ENCODE measurements at places on chromosomes 2 and 18.

- DNase-seq = no peak
Observed at GRCh38 chr2:169891593-169892298, 64.5 kb downstream of the UBR3 start.

DNA sequence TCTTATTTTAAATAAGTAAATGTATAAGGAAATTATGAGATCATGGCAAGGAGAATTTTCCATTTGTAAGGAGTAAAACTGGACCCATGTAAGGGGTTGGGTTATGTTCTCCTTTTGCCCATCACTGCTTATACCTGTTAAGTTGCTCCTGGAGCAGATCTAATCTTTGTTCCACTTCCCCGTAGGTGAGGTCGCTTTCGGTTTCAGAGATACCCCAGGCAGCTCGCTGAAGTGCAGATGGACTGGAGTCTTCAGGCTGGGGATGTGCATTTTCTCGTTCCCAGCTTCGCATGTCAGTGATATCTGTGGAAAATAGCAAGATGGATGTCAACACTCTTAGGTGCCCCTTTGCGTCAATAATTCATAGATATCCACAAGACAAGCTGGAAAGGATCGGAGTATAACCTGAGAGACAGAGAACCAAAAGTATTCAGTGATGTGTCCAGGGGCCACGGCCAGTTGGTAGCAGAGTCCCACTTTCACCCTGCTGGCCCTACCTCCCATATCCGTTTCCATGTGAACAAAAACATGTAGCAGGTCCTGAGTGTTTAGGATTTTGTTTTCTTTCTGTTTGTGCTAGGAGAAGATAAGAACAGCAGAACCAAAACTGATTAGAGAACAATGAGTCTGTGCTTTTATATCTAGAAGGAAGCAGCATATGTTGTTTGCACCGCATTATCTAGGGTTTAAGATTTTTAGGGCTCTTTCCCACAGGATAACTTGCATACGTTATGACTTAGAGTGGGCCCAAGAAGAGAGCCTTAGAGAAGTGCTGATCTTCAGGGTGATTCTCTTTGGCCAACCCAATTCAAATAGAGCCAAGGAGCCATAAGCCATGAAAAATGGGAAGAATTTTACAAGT is 36.0 kb downstream of the GCA start:
- DNase-seq = no peak

DNA sequence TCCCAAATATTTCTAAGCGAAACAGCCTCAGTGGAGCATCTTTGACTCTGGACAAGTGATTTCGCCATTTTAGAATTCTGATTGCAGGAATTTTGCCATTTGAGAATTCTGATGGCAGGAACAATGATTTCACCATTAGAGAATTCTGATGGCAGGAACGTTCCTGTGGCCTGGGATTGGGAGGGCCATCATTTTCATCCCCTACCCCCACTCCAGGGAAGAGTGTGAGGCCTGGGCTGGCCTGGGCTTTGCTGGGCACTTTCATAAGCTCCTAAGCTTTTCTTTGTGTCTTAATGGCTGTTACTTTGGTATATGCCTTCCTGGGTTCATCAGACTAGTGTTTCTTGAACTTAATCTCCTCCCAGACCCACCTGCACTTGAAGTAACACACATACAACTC is 129.3 kb upstream of the EPAS1 start:
- no peak for DNase-seq

DNA sequence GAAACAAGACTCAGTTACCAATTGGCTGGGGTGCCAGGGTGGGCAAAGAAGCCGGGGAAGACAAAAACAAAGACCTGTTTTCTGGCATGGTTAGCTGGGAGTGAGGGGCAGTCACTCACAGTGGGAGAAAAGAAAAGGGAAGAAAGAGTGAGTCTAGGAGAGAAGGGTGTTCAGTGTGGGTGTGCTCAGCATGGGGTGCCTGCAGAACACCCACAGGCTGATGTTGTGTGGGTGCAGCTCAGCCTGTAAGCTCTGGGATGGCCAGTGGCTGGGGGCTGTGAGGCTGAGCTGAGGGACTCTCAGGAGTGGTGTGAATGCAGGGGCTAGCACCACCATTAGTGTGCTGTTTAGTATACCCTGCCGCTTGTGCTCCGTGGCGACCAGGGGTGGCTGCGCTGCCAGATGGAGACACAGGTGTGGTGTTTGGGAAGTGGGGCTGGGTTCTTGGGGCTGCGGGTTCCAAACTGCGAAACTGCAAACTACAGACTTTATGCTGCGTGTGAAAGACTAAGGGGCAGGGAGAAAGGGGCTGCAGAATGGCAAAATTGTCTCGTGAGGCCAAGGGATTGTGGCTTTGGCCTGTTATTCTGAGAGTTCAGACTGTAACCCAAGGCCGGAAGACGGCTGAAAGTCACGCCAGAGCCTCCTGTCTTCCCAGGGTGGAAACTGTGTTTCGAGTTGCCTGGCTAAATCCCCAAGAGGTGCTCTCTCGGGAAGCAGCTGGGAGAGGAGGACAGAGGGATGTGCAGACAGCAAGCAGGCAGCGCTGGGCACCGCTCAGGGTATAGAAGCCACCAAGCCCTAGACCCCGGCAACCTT is 156.3 kb downstream of the TTC32 start:
- no peak for DNase-seq

DNA sequence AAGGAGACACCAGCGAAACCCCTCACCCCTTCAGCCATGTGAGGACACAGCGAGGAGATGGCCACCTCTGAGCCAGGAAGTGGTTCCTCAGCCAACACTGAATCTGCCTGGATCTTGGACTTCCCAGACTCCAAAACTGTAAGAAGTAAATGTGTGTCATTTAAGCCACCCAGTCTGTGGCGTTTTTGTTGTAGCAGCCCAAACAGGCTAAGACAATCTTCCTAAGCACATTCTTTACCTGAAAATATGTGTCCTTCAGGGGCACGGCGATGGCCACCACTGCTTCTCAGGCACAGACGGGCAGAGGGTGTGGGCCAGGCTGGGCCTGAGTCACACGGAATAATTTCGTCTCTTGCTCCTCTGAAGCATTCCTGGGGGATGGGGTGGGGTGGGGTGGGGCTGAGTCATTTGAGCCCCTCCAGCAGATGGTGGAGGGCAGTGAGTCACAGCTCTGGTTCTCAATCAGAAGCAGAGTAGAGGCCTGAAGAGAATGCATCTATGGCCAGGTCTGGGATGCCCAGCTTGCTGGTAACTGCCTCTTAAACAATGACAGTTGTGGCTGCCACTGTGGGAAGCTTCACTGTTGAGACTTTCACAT is 142.4 kb downstream of the CAPN13 start:
- no peak for DNase-seq

DNA sequence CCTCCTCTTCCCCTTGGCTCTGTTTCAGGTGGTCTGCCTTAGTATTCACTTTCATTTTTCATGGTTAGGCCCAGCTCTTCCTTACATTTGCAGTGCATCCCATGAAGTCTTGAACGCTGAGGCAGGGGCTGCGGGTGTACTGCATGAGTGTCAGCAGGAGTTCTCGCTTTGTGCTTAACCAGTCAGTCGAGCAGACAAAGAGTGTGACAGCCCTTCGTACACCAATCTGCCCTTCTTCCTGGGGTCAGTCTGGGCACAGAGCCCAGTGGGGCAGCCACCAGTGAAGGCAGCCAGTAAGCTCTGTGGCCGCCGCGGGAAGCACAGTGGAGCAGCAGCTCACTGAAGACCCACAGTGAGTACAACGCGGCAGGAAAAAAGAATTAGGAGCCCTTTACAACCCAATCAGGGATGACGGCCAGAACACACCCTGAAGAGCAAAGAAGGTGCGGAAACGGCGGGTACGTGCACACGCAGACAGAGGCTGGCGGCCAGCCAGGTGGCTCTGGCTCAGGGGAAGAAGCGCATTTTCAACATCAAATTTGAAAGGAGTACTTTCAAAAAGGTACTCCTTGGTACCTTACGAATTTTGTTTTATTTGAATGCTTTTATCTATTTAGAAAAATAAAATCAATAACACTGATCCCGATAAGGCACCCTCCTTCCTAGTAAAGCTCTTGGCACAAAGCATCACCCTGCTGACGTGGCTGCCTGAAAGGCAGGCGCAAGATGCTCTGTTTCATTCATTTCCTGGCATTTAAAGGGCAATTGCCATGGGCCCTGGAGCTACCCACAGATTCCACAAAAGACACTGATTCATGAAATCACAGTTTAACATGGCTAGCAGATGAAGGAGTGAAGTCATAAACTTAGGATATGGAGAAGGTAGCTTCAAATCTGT is 47.0 kb upstream of the SEMA4C start:
- no peak for DNase-seq

DNA sequence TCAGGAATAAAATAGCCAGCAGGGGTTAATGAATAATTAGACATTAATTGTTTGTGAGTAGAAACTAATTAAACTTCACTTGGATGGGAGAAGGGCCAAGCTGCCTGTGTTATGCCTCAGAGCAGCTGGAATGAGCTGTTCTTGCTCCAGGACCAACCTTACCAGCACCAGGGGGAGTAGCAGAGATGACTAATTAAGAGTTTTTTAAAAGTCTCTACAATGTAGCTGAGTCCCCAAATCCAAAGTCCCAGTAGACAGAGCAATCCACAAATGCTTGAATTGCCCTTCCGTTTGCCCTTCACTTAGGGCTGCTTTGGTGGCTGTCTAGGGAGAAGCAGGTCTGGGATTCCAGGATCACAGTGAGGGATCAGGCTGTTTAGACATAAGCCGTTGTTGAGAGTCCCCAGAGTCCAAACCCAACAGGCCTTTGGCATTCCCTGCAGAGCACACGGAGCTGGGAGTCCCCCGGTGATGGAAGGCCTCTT is 59.4 kb downstream of the RHOB start:
- no peak for DNase-seq

DNA sequence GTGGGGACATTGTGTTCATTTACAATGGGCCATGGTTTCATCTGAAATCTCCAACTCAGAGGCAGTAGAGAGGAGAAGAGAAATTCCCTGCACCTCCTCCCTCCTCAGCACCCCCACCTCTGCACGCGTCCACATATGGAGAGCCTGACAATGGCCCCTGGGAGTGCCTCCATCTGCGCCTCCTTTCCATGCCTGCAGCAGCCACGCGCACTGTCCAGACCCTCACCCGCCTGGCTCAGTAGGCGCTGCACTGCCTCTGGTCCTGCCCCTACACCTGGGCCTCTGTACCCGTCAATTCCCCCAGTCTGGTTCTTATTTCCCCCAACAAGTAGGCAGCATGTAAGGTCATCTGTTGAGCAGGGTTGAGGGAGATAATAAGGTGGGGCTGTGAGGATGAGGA is 23.8 kb downstream of the MPHOSPH10 start:
- DNase-seq = no peak

DNA sequence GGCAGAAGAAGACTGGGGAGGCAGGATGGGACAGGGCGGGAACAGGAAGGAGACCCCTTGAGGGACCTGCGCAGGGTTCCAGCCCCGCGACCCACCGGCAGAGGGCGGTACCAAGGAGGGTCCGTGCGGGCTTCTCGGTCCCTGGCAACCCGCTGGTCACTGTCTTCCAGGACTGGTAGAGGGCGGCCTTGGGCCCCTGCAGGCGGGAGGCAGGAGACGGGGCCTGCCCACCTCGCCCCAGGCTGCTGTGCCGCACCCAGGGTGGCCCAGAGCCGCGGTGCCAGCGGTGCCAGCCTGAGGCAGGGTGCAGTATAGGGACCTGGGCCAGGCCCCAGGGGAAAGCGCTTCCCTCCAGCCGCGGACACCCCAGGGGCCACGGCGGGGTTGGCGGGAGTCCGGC is 34.5 kb downstream of the NEURL3 start:
- DNase-seq = no peak

DNA sequence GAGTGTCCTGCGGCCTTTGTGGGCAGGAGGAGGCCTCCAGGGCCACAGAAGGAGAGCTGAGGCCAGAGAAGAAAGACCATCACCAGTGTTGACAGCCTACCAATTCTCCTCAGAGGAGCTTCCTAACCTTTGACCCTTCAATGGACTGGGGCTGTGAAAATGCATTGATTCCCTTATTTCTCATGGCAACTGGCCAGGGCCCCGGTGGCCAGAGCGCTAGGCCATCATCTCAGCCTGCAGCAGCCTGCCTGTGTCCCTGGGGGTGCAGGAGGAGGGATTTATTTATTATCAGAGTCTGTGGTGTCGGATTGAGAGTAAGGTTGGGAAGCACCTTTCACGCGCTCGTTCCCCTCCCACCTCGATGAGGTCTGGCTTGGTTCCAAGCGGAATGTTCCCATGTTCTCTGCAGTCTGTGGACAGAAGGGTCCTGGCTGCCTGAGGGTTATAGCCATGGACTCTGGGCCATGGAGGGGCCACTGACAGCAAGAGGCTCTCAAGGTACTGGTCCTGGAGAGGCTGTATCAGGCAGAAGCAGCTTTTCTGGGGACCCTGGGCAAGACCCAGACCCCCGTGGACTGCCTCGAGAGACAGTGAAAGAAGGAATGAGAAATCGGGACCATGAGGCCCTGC is 53.8 kb downstream of the CYP27C1 start:
- DNase-seq = no peak

DNA sequence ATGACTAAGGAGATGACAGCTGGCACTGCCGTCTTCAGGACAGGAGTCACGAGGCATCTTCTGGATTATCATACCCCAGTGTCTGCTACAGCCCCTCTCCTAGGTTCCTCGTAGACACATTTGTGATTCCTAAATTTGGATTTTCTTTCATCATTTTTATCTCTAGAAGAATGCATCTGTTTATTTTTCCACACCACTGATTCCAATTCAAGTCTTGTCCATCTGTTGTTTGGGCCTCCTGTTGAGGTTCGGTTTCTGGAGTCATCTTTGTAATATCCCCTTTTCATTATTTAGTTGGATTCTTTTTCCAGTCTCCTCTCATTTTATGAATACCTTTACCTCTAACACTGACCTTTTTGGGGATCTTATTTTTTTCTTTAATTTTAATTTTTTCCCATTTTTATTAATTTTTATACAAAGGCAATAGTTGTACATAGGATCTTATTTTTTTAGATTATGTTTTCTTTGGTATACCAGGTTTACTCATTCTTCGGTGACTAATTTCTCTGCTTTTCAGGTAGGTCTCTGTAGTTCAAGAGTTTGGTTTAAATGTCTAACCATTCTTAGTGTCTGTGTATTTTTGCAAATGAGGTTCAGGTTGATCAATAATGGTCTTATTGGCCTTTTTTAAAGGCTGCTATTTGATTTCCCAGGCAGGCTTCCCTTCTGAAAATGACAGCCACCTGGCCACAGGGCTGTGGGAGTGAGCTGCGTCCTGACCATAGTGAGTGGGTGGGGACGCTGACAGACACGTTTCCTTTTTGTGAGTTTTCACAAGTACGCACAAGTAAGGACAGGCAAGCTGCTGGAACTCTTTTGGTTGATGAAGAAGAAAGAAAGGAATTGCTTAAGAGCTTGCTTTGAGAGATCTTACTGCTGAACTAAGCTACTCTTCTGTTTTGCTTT is 34.5 kb downstream of the FARP2 start:
- no peak for DNase-seq

GRCh38 chr2:136319651-136320050 is 201.7 kb upstream of the CXCR4 start:
- DNase-seq = no peak

DNA sequence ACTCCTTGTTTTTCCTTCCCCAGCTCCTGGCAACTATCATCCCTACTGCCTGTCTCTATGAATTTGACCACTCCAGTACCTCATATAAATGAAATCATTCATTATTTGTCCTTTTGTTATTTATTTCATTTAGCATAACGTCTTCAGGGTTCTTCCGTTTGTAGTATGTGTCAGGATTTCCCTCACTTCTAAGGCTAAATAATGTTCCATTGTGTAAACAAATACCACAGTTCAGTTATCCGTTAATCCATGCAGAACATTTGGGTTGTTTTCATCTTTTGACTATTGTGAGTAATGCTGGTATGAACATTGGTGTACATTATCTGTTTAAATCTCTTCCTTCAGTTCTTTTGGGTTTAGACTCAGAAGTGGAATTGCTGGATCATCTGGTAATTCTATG is 18.8 kb downstream of the DYNC2LI1 start:
- no peak for DNase-seq

GRCh38 chr2:109613081-109613921 is 465 bp downstream of the SEPTIN10 start:
- peak; percentile 71 for DNase-seq
